ENCODE measurements at places on chromosomes 16 and 17.
A peak's percentile ranks its signal among the peaks of the same experiment; 100 is the strongest.

GRCh38 chr17:4487820-4488716 lies 10.6 kb upstream of the SPNS2 start:
- DNase-seq: no peak

GRCh38 chr16:72426386-72426785 lies 254.4 kb upstream of the PMFBP1 start:
- DNase-seq: no peak

GRCh38 chr17:82941021-82942001 lies 101.5 kb upstream of the ZNF750 start:
- peak; percentile 11 for DNase-seq

GRCh38 chr16:71367241-71367976 lies 8.9 kb downstream of the CALB2 start:
- DNase-seq: no peak

GRCh38 chr17:64158406-64158805 lies 28.5 kb upstream of the ERN1 start:
- DNase-seq: no peak

DNA sequence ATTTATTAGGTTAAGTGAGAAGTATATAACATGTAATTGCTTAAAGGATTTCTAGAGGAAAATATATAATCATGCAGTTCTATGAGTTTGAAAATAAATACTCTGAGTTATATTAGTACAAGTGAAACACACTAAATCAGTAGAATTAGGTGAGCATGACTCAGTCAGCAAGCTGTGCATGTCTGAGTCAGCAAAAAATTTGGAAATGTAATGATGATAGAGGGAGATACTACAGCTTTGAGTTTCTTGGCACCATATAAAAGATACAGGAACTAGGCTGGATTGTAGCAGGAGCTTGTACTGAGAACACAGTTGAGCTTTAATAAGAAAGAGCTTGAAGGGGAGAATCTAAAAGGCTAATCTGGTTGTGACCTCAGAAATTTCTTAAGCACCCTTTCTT lies 1224.6 kb downstream of the CDH8 start:
- no peak for DNase-seq

GRCh38 chr16:78939597-78939996 lies 660.9 kb downstream of the MAF start:
- no peak for DNase-seq

DNA sequence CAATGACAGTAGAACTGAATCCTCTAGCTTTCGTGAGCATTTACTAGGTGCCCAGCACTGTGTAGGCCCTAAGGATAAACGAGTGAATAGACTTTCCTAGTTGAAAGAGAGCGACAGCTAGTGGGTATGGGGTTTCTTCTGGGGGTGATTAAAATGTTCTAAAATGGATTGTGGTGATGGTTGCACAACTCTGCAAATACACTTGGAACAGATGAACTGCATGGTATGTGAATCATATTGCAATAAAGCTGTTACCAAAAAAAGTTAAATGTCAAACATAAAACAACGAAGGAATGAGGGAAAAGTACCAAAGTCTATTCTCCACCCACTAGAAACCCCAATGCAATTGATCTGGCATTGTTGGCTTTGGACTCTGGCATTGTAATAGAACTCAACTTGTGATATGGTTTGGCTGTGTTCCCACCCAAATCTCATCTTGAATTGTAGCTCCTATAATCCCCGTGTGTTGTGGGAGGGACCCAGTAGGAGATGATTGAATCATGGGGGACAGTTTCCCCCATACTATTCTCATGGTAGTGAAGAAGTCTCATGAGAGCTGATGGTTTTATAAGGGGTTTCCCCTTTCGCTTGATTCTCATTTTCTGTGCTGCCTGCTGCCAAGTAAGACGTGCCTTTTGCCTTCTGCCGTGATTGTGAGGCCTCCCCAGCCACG lies 70.5 kb downstream of the MARF1 start:
- DNase-seq: no peak

GRCh38 chr17:2347805-2348685 lies 10.7 kb downstream of the SGSM2 start:
- peak; percentile 62 for DNase-seq

- DNase-seq: no peak
These were observed 7.4 kb upstream of the HIGD1B start for GRCh38 chr17:44840274-44840673.

- peak; percentile 44 for DNase-seq
These were observed 9.3 kb downstream of the ZNF629 start for GRCh38 chr16:30777591-30778297.

DNA sequence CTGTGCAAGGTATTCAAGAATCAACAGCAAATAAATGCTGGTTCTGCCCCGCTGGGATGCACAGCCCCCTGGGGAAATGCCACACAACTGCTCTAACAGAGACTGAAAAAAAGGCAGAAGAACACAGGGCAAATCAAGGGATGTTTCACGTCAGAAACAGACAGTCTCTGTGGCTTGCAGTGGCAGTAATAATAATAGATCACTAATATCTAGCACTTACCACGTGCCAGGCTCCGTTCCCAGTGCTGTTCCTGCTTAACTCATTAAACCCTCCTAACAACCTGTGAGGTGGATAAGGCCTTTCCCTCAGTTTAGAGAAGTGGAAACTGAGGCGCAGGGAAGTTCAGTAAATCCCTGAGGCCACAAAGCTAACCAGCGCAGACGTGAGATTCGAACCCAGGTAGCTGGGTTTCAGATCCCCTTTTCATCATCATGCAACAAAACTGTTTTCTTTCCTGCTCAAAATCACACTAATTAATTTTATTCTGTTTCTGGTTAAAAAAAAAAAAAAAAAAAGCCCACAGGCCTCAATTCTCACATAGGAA lies 36.7 kb downstream of the ARHGAP17 start:
- DNase-seq: no peak

GRCh38 chr16:78786635-78787034 lies 687.2 kb downstream of the WWOX start:
- DNase-seq: no peak

GRCh38 chr16:23700509-23700908 lies 12.5 kb downstream of the ERN2 start:
- no peak for DNase-seq

- DNase-seq: no peak
These were observed 2288.4 kb downstream of the TP53TG3F start for GRCh38 chr16:35747658-35748455.

DNA sequence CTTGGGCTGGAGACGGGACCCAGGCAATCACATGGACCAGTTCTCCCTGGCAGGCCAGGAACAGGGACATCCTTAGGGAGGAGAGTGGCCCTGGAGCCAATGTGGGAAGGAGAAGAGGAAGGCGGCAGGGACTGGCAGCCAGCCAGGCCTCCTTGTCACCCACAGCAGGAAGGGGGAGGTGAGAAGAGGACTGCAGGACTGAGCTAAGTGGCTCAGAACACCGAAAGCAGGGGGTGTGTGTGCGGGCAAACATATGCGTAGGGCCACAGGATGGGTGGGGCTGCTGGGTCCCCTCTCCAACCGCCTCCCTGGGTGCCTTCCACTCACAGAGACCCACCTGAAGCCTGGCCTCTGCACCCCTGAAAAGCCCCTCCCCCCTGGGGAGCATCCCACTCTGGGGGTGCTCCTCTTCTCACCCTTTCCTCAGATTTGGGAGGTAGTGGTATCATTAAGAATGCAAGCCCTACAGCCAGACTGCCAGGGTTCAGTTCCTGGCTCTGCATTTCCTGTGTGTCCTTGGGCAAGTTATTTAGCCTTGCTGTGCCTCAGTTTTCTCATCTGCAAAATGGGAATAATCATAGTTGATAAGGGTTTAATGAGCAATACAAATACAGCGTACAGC lies 8.1 kb downstream of the PNMT start:
- peak; percentile 49 for DNase-seq

GRCh38 chr16:29765167-29766032 lies 12.7 kb upstream of the ZG16 start:
- no peak for DNase-seq

DNA sequence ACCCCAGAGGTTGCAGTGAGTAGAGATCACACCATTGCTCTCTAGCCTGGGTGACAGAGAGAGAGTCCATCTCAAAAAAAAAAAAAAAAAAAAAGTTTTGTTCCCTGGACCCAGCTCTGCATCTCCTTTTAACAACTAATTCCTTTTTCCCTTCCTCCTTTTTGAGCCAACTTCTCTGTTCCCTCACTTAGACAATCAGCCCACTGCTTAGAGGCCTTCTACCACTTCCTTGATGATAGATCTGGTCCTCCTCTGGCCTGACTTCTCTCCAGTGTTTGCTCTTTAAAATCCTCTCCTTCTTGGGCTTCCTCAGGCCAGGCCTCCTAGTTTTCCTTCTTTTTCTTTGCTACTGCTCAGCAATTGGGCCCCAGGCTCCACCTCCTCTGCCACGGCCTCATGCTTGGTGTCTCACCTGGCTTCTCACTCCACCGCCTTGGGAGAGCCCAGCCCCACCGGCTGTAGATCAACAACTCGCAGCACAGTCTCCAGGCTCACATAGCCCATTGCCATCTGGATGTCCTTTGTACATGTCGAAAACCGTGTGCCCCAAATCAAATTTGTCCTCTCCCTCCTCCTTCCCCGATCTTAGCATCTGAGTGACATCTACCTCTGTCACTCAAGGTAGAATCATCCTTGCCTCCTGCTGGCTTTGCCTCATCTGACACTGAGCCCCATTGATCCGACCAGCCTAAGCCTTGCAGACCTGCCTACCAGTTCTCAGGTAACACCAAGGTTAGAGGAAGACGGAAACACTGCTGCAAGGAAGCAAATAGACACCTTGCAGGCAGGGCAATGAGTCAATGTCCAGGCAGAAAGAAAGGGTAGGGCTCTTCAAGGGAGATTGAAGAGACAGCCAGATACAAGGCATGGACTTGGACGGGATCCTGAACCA lies 17.4 kb downstream of the ARHGAP27 start:
- DNase-seq: no peak

- DNase-seq: no peak
These were observed 24.0 kb downstream of the GINS2 start for GRCh38 chr16:85664580-85665372.

DNA sequence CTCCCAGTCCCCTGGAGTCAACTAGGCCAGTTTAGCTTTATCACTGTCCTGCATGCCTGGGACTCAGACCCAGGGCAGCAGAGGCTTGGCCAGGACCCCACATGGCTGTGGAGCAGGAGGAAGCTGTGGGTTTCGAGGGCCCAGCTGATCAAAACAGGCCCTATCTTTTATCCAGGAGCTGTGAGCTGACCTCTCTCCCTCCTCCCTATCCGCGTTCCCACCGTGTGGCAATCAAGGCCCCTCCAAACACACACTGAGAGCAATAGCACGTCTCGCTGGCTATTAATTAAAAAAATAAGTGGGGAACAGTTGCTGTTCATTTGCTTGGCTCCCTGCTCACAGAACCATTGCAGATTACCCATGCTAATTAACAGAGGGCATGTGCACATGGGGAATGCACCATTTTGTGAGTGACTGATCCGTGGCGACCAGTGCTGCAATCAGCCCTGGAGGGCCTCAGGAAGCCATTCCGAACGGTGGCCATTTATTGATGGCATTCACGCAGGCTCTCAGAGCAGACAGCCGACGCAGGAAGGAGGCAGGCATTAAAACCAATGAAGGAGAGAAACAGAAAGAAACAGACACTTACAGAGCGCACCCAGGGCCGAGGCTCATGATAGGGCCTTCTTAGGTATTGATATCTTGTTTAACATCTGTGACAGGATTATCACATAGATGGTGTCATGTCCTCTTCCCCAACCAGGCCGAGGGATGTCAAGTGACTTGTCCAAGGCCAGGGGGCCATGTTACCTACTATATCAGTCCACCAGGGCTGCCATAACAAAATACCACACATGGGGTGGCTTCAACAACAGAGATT lies 157.1 kb downstream of the KATNIP start:
- no peak for DNase-seq

- peak; percentile 37 for DNase-seq
These were observed 28.7 kb upstream of the GAS7 start for GRCh38 chr17:10226930-10227695.

DNA sequence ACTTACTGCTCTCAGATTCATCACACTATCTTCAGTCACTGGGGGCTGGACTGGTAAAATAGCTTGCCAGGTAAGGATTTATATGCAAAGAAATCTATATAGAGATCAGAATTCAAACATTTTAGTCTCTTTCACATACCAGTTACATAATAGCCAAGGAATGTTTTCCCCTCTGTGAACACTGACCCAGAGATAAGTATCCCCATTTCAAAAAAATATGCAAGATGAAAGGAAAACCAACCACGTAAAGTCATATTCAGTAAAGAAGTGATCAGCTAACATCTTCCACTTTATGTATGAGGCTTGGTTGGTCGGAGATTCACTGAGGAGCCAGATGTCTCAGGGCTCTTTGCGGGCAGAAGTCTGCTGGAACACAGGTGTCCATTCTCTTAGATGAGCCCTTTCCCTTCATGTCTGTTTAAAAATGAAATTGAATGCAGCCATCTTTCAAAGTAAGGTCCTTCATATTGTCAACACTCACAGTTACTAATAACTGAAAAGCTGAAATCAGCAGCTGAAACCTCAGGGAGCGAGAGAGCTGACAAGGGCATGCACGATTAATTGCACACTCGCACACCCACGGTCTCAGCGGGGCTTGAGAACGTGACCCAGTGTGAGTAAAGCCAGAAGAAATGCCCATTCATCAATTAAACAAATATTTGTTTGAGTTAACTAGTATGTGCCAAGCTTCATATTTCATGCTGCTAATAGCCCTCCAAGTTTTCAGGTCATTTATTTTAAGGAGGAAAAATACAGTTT lies 161.2 kb downstream of the MRTFB start:
- DNase-seq: no peak

GRCh38 chr17:59623151-59623550 lies 3.5 kb downstream of the CLTC start:
- DNase-seq: no peak

DNA sequence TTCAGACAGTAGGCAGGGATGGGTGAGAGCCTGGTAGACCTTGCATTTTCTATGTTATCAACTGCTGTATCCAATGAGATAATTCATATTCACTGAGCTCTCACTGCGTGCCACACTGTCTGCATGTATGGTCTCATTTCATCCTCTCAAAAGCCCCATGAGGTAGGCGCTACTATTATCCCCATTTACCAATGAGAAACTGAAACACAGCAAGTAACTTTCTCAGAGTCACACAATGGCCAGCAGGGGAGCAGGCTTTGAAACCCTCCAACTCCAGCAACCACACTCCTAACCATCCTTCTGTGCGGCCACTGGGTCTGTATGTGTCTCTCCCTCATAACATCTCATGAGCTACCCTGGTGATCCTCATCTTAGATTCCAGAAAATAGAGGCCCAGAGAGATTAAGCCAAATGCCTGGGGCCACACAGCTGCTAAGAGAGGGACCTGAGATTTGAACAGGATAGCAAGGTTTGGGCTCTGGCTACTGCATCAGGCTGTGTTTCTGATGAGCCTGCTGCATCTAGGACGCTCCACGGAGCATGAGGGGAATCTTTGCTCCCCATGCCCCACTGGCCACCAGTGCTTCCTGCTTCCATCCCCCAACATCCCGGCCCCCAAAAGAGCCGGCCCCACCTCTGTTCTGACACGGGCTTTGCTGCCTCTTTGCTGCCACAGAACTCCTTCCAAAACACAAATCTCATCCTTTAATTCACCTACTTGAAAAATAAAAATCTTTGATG lies 3.2 kb downstream of the CCR7 start:
- peak; percentile 17 for DNase-seq

Data from femur (tissue), 1 donor.